Activated CD8-positive, alpha-beta memory T cell treated with anti-CD3 and anti-CD28 coated beads for 24 hours (primary cell): ENCODE measurements at places on chromosomes 3 and 15.

- DNase-seq, result no peak
Observed at GRCh38 chr15:38062696-38063095, 128.3 kb downstream of the TMCO5A start.

- no peak for DNase-seq
Observed at GRCh38 chr15:77563623-77564156, 69.0 kb downstream of the LINGO1 start.

- no peak for DNase-seq
Observed at GRCh38 chr3:193777524-193777923, 184.5 kb downstream of the OPA1 start.

- DNase-seq, result no peak
Observed at GRCh38 chr15:55420171-55420866, 12.0 kb downstream of the PIERCE2 start.

GRCh38 chr15:37693926-37694325, 240.5 kb upstream of the TMCO5A start:
- no peak for DNase-seq

- DNase-seq, result no peak
Observed at GRCh38 chr3:196012481-196012880, 69.4 kb downstream of the TFRC start.

DNA sequence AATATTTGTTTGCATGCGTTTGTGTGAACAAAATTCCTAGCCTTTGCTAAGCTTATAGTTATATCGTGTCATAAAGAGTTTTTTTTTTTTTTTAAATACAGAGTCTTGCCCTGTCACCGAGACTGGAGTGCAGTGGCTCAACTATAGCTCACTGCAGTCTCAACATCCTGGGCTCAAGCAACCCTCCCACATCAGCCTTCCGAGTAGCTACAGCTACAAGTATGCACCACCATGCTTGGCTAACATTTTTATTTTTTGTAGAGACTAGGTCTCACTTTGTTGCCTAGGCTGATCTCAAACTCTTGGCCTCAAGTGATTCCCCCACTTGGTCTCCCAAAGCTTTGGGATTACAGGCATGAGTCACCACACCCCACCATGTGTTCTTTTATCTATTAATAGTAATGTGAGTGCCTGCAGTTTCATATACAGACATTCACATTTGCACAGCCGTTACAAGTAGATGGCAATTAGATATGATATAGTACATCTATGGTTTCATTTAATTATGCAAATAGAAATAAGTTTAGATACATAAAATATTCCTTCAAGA, 848.6 kb downstream of the PDCD6IP start:
- no peak for DNase-seq

- no peak for DNase-seq
Observed at GRCh38 chr15:63539521-63539920, 35.1 kb downstream of the USP3 start.

DNA sequence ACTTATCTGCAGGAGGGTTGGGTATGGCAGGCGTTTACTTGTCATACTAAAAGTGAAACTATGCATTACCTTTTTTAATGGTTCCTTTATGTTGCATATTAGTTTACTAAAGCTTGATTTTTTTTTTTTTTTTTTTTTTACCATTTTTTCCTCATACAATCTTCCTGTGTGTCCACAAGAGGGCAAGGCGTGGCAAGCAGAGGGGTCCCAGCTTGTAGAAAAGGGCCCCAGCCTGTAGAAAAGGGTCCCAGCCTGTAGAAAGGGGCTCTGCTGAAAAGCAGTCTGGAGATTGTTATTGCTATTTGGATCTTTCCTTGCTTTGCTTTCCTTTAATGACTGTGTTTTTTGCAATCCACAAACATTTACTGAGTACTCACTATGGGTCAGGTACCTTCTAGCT, 21.9 kb downstream of the MKRN2 start:
- DNase-seq, result no peak

GRCh38 chr3:39990532-39990931, 181.1 kb downstream of the MYRIP start:
- DNase-seq, result no peak

DNA sequence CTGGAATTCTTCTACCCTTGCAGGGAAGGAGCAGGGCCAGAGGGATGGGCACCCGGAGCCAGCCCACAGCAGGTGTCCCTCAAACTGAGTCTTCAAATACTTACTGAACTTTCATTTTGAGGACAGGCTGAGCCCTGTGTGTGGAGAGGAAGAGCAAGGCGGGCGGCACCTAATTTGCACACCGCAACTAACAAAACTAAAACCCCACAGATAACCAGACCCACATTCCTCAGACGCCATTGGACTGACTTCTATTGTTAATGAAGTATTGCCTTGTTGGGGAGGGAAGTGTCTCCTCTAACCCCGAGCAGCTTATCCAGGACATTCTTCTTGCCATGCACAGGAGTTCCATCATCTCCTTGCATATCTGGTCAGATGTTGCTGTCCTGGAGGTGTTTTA, 105.2 kb upstream of the NR2E3 start:
- DNase-seq, result no peak
